DMS79 treated with DMSO at 0.1 percent for 48 hours (cell line): ENCODE measurements at places on chromosomes 1 and 21.

- DNase-seq = no peak
Observed at GRCh38 chr1:205577874-205578658, 53.7 kb downstream of the ELK4 start.

- DNase-seq = no peak
Observed at GRCh38 chr1:199733125-199733524, 294.4 kb upstream of the NR5A2 start.

- no peak for DNase-seq
Observed at GRCh38 chr21:33964706-33965325, 49.2 kb upstream of the ATP5PO start.

DNA sequence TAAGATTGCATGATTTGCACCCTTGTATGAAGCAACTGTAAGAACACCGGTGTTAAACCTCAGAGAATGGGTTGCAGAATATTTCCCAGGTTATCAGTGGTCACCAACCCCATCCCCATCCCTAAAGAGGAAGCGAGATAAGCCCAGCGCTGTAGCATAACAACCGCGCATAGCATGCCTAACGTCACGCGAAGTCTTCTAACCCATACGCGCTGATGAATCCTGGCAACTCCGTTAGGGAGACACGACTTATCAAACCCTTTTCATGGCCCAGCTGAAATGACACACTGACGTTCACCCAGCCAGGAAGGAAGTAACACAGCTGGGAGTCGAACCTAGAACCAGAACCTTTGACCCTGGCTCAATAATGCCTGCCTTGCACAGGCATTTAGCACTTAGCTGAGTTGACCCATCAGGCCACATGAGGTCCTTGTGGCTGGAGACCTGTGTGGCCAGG is 24.2 kb downstream of the TMEM51 start:
- no peak for DNase-seq
